ENCODE measurements at places on chromosomes 2 and 18.

GRCh38 chr2:205783872-205784499, 101.7 kb downstream of the NRP2 start:
- no peak for DNase-seq

GRCh38 chr2:8502316-8502715, 179.5 kb upstream of the ID2 start:
- DNase-seq, result no peak

GRCh38 chr18:3350566-3351527, 88.9 kb downstream of the MYL12B start:
- no peak for DNase-seq

DNA sequence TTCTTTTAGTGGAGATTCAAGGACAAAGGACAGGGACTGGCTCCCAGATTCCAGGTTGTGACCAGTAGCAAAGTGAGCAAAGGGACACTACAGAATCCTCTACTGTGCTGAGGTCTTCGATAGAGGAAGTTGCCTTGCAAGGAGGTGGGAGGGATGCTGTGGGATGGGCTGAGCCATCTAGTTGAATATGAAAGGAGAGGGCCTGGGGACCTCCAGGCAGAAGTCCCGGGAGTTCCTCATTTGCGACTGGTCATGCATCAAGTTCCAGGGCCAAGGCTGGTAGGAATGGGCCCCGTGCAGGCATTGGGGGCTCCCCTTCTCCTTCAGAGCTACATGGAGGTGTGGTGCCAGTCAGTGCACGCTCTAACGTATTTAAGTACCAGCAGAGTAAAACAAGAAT, 12.6 kb upstream of the PROM2 start:
- DNase-seq, result no peak

GRCh38 chr2:173792741-173793140, 172.4 kb downstream of the SP3 start:
- DNase-seq, result no peak

GRCh38 chr2:20612925-20613916, 37.7 kb downstream of the HS1BP3 start:
- DNase-seq, result no peak

DNA sequence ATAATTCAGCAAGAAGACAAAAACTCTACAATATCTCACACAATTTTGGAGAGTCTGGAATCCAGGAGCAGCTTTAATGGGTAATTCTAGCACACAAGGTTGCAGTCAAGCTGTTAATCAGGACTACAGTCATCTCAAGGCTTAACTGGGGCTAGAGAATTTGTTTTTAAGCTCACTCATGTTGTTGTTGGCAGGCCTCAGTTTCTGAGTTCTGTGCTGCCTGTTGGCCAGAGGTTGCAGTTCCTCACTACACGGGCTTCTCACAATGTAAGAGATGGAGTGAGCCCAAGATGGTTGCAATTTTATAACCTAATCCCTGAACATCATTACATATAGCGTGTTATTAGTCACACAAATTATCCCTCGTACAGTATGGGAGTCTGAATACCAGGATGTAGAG, 50.6 kb upstream of the TMEFF2 start:
- DNase-seq, result no peak

DNA sequence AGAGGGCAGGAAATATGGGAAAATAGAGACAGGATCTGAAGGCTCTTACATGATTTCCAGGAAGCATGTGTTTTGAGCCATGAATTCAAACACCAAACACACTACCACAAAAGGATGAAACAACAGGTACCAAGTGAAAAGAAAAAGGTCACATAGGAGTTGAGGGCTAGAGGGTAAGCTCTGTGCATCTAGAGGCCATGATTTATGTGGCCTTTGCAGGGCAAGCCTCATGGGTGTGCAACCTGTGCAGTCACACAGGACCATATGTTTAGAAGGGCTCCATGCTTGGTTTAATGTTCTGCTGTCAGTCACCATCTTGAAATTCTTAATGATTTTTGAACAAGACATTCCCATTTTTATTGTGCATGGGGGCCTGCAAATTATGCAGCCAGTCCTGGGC, 134.5 kb upstream of the CCDC68 start:
- DNase-seq, result no peak

GRCh38 chr18:74976331-74976909, 232.5 kb downstream of the PTGR3 start:
- DNase-seq, result no peak

DNA sequence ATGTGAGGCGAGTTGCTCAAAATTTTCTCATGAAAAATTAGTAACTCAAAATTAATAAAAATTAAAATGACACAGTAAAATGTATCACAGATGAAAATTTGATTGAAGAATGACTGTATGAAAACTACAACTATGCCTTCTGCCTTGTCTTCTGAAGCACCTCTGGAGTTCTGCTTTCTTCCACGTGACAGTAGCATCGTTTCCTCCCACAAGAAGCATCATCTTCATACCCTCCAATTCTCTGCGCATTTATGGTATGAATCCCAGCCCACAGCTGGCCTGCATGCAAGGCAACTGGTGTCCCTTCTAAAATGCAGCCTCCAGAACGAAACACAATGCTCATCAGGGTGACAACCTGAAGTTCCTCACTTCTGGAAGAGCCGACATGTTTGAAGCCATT, 189.9 kb downstream of the MYO1B start:
- no peak for DNase-seq

DNA sequence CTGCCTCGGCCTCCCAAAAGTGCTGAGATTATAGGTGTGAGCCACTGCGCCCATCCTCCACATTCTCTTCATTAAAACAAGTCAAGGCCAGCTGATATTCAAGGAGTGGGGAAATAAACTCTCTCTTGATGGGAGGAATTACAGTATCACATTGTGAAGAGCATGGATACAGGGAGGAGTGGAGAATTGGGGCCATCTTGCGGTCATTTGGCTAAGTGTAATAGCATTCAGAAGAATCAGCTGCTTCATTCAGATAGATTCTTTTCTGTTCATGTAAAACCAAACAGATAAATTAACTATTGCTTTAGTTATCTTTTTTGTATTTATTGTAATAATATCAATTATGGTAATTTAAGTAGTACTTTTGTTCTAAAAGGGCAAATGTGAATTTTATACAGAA, 156.3 kb downstream of the UBR3 start:
- no peak for DNase-seq

- no peak for DNase-seq
These were observed 38.2 kb downstream of the RMC1 start for GRCh38 chr18:23541349-23542093.

DNA sequence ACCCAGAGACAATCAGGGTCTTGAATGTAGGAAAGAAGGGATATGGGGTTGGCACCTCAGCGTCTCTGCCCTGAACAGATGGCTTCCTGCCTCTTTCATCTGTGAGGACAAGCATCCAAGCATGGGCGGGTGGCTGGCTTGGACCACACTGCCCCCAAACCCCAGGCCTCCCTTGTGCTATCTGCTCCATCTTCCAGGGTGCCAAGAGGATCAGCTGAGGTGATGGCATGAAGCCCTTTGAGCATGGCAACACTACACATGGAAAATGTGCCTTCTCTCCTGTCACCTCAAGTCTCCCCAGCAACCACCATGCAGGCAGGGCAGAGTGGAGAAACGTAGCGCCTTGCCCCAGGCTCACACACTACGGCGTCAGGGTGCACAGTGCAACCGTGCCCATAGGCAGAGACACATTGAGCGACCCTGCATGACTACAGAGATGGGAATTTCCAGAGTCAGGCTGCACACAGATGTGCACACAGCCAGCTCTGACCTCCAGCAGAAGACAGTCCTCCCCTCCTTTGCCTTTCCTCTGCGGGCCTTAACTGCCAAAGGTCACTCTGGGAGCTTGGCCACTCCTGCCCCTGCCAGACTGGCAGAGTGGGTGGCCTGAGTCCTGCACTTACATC, 1.5 kb downstream of the KCNIP3 start:
- no peak for DNase-seq

- DNase-seq, result no peak
These were observed 36.1 kb downstream of the SLC40A1 start for GRCh38 chr2:189544318-189545042.

DNA sequence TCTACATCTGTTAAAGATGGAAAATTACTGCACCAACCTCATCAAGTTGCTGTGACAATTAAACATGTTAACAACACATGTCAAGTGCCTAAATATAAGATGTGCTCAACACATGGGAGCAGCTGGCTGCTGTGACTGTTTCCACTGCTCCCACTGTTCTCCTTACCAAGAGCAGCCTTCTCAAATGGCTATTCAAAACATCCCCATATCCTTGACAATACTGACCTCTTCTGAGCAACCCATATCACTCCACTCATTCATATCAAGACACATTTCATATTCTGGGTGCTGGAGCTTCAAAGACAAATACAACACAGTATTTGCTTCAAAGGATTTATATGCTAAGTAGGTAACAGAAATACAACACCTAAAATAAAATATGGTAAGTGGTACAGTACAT, 60.3 kb downstream of the PIAS2 start:
- DNase-seq, result no peak

DNA sequence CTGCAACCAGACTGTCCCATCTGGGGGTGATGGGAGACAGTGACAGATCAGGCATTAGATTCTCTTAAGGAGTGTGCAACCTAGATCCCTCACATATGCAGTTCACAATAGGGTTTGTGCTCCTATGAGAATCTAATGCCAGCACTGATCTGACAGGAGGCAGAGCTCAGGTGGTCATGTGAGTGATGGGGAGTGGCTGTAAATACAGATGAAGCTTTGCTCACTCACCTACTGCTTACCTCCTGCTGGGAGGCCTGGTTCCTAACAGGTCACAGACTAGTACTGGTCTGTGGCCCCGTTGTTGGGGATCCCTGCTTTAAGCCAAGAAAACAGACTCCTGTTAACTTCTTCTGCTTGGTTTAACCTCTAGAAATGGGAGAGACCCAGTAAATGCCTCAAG, 3.2 kb downstream of the CYP27A1 start:
- no peak for DNase-seq

DNA sequence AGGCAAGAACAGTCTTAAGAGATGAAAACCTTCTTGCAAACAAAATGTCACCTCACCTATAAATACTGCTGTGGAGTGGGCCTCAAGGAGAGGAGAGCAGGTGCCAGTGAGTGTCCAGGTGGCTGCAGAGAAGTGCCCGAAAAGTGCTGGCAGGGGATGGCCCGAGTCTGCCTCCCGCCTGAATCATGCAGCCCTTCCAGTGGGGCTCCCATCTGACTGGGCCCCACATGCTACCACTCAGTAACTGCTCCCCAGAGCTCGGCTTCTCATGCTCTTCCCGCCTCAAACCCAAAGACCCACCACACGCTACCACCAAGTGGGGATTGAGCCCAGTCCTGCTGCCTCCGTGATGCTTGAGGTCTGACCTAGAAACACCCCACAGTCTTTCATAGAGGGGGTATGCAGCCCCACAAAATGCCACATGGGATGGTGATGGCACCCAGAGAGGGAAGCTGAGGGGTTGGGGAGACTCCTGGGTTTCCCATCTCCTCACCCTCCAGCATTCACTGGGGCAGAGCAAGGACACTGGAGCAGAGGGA, 7.4 kb downstream of the HS6ST1 start:
- DNase-seq, result no peak

DNA sequence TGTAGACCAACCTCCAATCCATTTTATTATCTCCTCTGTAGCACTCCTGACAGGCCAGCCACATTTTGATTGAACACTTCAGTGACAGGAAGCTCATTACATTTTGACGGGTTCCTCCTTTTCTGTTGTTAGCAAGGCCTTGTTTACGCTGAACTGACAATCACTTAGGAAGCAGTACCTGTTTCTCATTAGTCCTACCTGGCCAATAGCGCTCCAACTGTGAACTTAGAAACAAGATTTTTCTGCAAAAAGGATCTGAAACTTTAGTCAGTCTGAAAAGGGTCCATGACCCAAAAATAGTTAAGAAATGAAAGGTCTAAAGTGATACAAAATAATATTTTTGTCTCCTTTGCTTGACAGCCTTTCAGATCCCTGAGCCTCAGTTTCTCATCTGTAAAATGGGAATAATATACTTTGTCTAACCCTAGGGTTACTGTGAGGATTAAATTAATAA, 119.6 kb upstream of the MSTN start:
- no peak for DNase-seq

- no peak for DNase-seq
These were observed 13.7 kb upstream of the OSR1 start for GRCh38 chr2:19371996-19372582.

DNA sequence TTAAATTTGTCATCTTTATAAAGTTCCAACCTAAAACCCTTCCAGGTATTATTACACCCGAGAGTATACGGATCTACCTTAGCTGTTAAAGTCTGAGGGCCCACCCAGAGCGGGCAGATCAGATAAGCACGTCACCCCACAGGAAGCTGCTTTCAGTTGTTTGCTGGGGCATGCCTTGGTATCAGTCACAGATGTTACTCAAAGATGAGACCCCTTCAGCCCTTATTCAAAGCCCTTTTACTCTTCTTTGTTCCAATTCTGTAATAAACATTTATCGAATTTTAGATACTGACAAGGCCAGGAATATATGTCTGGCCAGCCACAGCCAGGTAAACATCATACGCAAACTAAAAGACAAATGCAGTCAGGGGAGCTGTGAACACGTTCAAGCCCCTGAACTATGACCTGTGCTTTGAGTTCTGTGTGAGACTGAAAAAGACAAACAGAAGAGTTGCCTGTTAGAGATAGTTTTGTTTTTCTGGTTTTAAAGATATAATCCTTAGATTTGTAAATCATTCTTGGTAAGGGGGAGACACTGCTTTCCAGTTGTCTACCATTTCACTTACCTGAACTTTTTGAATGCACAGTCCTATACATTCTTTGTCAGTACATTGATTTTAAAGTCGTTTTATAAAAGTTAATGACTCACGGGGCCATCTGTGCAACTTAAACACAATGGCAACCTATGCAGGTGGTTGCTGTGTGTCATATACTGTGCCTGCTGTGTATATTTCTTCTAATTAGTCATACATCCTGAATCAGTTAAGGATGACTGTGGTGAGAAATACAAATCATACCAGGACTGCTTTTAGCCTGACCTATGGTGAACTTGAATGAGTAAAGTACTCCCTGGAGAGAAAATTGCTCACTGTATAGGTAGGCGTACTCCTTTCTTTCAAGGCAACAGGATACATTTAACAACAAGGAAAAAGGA, 100.5 kb upstream of the ITPRID2 start:
- peak; percentile 14 for DNase-seq

GRCh38 chr2:142533177-142533576, 344.3 kb upstream of the KYNU start:
- no peak for DNase-seq

GRCh38 chr2:124920448-124920847, 895.4 kb downstream of the CNTNAP5 start:
- DNase-seq, result no peak

GRCh38 chr2:214127571-214127970, 283.3 kb upstream of the VWC2L start:
- DNase-seq, result no peak

GRCh38 chr2:6999211-6999877, 82.1 kb downstream of the RNF144A start:
- DNase-seq, result no peak

- no peak for DNase-seq
These were observed 115.9 kb upstream of the FOSL2 start for GRCh38 chr2:28276807-28277206.
